ENCODE measurements at places on chromosomes 7 and 10.

DNA sequence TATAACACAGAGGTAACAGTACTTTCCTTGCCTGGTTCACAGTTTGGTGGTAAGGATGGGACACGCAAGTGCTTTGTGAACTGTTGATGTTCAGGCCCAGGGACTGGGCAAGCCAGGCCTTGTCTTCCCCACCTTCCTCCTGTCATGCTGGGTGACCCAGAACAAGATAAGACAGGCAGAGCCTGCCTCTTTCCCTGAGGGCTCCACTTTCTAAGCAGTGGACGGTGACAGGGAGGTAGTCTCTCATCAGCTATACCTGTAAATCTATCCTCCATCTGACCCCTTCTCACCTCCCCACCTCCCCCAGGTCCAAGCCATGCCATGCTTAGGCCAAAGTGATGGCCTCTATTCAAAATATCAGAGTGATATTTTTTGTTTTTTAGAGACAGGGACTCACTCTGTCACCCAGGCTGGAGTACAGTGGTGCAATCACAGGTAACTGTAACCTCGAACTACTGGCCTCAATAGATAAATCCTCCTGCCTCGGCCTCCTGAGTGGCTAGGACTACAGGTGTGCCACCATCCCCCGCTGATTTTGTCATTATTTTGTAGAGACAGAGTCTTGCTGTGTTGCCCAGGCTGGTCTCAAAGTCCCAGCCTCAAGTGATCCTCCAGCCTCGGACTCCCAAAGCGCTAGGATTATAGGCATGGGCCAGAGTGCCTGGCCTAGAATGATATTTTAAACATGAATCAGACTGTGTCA lies 42.8 kb downstream of the PDLIM1 start:
- no peak for DNase-seq

DNA sequence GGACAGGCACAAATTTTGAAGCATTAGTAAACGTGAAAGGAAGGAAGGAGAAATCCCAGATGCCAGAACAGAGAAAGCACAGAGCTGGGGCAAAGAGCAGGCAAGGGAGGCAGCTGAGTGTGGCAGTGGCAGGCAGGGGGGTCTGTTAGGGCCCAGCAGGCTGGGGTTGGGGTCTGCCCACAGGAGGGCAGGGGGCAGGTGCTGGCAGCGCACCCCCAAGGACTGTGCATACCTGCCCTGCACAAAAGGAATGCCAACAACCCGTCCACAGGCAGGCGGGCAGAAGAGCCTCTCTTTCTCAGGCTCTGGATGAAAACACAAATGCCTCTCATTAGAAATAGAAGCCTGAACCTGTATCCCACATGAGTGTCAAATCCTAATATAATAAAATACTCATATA lies 552.3 kb downstream of the PTPRN2 start:
- no peak for DNase-seq

- DNase-seq, result peak; percentile 94
These were observed 38.6 kb upstream of the SH2D4B start for GRCh38 chr10:80498833-80499741.

GRCh38 chr7:134720091-134720935 lies 59.1 kb upstream of the CALD1 start:
- DNase-seq, result peak; percentile 55

DNA sequence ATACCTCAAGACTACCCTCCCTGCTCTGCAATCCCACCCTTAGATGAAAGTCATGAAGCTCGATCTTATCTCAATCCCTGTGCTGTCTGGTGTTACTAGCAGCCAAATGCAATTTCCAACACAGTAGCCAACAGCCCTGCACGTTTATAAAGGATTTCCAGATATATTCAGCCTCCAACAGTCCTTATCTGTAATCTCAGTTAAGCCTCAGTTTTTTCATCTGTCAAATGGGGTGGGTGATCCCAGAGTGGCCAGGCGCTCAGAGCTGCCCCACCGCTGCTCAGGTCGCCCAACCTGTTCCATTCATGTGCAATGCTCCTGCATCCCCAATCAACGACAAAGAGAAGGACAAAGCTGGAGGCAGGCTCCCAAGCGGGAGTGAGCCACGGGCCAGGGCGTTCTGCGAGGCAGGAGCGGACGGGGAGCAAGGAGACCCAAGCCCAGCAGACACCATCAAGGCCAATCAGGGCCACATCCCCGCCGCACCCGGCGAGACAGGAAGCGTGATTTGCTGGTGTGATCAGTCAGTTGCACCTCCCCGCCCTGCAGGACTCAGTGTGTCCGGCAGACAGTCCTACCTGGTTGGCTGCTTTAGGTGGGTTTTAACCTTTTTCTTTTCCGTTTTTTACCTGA lies 19.7 kb downstream of the PDGFA start:
- no peak for DNase-seq

DNA sequence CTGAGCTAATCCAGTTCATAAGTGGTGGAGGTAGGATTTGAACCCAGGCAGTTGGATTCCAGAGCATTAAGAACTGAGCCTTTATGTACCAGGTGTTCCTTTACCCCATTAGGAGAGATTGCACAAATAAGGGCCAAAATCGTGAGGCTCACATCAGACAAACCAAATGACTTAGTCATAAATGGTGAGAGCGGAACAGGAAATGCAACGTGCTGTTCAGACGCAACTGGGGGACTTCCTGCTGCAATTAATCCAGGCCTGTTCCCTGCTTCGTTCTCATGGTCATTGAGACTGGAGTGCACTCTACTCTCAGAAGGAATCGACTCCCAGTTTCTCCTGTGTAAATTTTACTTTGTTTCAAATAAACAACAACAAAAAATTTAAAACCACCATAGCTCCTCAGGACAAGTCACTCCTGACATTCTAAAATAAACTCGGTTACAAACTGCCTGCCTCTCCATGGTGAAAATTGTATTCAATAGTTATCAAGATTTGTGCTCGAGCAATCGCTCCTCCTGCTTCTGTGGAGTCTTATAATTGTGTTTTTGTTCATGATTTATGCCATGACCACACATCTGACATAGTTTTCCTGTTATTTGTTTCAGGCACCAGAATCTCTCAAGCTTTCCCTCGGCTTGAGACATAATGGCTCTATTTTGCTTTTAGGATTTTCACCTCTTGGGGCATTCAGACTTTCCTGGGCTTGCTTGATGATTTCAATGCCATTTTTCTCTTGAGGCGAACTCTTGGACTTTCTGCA lies 115.3 kb upstream of the BMPER start:
- no peak for DNase-seq

DNA sequence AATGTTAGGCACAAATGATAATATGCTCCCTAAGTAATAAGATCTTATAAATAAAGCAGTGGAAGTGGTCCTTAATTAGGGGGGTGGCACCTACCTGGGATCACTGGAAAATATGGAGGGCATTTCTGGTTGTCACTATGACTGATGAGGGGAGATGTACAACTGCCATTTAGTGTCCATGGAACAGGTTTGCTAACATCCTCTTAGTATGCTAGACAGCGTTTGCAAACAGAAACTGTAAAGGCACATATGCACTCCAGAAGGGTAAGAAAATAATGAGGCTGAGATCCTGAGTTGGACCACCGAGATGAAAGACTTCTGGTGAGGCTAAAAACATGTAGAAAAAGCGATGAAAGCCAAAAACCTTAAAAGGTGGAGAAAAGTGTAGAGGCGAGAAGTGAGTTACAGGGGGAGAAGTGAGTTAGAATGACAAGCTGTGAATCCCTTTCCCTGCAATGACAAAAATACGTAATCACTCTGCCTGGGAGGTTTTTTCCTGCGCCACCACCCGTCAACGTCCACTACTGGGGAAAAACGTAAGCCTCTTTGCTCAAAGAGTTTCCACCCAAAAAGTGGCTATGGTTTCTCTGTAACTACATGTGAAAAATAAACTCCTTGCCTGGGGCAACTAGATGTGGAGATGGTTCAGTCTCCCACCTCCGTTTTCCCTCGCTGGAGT lies 767 bp downstream of the KRIT1 start:
- DNase-seq, result peak; percentile 21

DNA sequence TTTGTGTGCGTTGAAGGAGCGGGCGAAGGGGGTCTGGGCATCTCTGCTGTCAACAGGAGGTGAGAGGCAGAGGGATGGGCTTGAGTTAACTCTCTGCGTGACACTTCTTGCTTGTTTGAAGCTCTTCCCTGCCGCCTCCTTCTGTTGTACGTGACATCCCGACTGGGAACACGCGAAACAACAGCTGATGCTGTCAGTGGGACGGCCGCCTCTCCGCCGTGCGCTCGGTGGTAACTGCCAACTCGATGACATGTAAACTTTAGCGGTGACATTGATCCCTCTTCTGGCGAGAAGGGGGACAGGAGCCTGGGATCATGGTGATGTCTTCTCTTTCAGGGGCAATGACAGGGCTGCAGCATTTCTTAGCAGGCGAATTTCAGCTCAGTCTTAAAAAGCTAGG lies 394.5 kb downstream of the TYW1 start:
- peak; percentile 2 for DNase-seq

All from LHCN-M2 (cell line).